Left renal pelvis (tissue), 4 donors: ENCODE measurements at places on chromosomes 1 and 21.

DNA sequence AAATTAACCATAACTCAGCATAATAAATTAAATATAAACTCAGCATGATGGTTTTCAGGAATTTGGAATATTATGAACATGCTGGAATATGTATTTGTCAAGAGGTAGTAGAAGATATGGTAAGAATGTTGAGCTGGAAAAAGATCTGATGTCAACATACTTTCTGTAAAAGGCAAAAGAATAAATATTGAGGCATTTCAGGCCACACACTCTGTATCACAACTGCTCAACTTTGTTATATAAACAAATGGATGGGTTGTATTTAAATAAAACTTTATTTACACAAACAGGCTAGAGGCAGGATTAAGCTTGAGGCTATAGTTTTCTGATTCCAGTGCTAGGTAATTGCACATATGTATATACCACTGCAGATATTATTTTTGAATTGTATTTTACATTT lies 1409.4 kb downstream of the MRPL39 start:
- DNase-seq: no peak

- DNase-seq: no peak
Observed at GRCh38 chr1:37731312-37732019, 33.5 kb downstream of the EPHA10 start.

DNA sequence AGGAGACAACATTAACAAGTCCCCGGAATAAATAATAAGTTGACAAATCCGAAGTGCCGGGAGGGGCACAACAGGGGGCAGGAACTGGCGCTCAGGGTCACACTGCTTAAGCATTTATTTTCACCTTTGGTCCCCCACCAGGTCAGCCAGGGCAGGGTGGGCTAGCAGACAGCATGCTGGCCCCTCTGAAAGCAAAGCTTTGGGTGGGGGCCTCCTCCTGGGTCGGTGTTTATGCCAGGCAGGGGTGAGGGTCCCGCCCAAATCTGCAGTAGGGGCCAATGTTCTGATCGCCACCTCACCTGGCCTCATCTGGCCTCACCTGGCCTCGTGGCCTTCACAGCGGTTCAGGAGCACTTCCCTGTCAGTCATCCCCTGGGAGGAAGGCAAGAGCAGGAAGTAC lies 8.2 kb upstream of the FAM131C start:
- no peak for DNase-seq

GRCh38 chr1:62077821-62078220 lies 116.8 kb upstream of the L1TD1 start:
- no peak for DNase-seq

- no peak for DNase-seq
Observed at GRCh38 chr21:45302082-45303061, 14.7 kb upstream of the POFUT2 start.

- no peak for DNase-seq
Observed at GRCh38 chr1:11283151-11283550, 10.2 kb downstream of the UBIAD1 start.
